Right cardiac atrium (tissue), 5 donors: ENCODE measurements at places on chromosomes 12 and 14. TPM values are rescaled to one million over a fixed set of nuclear protein-coding genes. Genes with fewer than 3 reads are reported as not detected.

The ZC3H10 gene
- 6.8 TPM for total RNA-seq

GRCh38 chr12:125619723-125620122 is 554.5 kb downstream of the AACS start:
- DNase-seq: no peak

The CFAP54 gene
- 0.29 TPM for total RNA-seq

The SLC17A8 gene
- total RNA-seq: 0.09 TPM
